ENCODE measurements at places on chromosomes 11 and 22.

- no peak for DNase-seq
These were observed 23.3 kb downstream of the PTDSS2 start for GRCh38 chr11:473415-473814.

DNA sequence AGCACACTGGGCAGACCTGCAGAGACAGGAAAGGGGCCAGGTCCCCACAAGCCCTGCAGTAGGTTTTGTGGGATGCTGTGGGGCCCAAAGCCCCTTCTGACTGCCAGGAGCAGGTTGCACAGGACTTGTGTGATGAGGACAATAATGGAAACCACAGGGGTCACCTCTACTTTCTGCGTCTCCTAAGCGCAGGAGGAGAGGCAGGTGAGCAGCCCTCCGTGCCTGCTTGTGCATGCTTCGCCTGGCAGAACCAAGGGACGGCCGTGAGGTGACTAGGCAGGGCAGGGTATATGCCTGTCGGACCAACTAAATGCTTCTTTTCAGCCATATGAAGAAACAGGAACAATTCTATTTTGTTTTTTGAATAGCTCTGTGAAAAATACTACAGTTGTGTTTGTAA lies 77.9 kb upstream of the PITPNB start:
- no peak for DNase-seq

DNA sequence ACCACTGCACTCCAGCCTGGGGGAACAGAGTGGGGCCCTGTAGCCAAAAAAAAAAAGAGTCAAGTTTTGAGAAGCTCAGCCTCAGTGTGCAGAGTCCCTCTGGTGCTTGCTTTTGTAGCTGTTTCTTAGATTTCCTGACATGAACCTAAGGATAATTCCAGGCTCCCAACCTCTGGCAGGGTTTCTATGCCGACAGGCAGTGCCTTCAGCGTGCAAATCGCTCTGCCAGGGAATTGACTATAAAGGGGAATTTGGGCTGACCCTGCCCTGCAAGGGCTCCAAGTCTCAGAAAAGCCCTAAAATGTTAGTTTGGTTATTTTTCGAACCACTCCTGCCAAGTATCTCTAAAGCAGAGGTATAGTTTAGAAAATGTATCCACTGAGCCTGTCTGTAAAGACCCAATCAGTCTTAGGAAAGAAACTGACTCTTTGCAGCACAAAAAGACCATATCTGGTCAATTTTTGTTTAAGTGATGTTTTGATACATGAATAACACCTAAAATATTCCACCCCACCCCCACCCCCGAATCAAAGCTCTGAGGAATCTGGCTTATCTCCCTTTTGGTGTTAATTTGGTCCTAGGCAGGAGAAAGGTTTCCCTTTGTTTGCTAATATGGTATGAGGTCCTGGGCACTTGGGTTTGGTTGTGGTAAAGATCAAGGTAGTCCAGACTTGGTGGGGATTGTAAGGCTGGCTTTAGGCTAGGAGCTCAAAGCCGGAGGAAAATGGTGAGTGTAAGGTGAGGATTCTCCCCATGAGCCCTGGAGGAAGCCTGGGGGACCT lies 49.7 kb downstream of the ANO1 start:
- DNase-seq = no peak

DNA sequence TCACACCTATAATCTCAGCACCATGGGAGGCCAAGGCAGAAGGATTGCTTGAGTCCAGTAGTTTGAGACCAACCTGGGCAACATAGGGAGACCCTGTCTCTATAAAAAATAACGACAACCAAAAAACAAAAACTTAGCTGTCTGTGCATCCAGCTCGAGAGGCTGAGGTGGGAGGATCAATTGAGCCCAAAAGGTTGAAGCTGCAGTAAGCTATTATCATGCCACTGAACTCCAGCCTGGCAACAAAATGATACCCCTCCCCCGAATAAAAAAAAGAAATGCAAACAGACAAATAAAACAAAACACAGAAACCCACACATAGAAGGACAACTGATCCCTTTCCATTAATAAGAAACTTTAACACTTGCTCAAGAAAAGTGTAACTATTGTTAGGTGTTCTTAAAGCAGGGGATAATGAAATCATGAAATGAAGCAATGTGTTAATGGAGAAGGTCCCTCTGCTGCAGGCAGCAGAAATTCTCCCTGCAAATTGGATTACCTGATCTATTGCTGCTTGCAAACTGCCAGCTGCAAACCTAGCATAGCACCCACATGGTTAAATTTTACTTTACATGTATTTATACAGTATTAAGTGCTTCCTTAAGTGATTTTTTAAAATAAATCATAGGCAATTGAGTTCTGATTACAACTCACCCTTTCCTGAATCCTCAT lies 226.3 kb downstream of the SBF2 start:
- DNase-seq = no peak

GRCh38 chr11:92929653-92930052 lies 39.8 kb upstream of the MTNR1B start:
- no peak for DNase-seq

GRCh38 chr22:45754822-45755221 lies 83.2 kb downstream of the ATXN10 start:
- DNase-seq = no peak

- no peak for DNase-seq
These were observed 194.1 kb downstream of the IGLL1 start for GRCh38 chr22:23385678-23386631.

DNA sequence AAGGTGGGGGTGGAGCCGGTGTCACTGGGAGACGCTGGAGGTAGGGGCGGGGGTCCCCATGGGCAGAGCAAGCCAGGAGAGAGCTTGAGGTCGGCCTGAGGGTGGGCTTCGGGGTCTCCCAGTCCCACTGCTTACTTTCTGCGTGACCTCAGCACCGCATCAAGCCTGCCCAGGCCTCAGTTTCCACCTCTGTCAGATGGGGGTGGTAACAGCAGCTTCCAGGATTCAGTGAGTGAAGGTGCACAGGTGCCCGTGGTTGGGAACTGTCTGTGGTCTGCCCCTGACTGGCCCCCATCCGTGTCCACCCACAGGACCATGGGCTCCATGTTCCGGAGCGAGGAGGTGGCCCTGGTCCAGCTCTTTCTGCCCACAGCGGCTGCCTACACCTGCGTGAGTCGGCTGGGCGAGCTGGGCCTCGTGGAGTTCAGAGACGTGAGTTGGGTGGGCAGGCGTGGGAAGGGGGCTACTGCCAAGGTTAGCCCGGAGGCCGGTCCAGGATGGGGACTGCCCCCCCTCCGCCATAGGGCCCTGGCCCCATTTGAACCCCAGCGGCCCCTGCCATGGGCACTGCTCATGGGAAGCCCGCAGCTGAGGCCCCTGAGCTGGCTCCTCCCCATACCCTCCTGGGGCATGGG lies 2.2 kb downstream of the TCIRG1 start:
- no peak for DNase-seq

GRCh38 chr11:15720460-15720859 lies 605.7 kb downstream of the INSC start:
- DNase-seq = no peak

DNA sequence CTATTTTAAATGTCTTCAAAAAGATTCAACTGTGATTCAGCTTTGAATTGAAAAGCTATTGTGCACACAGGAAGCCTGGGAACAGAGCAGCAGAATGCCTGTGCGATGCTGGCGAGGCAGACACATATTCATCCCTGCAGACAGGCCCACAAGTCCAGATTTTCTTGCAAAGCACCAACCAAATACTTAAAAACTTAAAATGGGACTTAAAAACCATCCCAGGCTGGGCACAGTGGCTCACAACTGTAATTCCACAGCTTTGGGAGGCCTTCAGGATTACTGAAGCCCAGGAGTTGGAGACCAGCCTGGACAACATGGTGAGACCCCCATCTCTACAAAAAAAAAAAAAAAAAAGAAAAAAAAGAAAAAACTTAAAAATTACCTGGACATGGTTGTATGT lies 122.6 kb upstream of the SERPIND1 start:
- DNase-seq = no peak

GRCh38 chr11:22079133-22079872 lies 113.6 kb upstream of the ANO5 start:
- DNase-seq = no peak

DNA sequence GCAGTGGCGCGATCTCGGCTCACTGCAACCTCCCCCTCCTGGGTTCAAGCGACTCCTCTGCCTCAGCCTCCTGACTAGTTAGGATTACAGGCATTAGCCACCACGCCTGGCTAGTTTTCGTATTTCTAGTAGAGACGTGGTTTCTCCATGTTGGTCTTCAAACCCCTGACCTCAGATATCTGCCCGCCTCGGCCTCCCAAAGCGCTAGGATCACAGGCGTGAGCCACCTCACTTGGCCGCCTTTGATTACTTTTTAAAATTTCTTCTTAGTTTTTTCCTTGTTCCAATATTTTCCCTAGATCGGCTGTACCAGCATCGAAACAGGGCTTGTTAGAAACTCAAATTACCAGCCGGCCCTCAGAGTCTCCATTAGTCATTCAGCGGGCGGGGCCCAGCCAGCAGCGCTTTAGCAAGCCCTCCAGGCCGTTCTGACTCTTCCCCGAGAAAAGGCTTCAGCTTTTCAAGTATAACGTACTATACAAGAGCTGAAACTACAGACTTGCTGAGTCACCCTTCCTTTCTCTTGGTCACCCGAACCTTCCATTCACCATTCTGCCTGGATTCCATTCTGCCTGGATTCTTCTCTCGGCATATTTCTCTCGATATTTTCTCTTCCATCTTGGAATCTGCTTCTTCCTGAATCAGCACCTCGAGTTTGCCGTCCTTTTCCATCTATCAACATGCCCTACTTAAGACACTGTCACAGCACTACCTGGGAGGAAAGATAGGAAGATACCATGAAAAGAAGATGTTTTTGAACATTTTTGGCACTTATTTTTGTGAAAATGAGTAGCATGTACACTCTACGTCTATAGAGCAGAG lies 6.7 kb upstream of the CAPRIN1 start:
- DNase-seq = peak; percentile 23

DNA sequence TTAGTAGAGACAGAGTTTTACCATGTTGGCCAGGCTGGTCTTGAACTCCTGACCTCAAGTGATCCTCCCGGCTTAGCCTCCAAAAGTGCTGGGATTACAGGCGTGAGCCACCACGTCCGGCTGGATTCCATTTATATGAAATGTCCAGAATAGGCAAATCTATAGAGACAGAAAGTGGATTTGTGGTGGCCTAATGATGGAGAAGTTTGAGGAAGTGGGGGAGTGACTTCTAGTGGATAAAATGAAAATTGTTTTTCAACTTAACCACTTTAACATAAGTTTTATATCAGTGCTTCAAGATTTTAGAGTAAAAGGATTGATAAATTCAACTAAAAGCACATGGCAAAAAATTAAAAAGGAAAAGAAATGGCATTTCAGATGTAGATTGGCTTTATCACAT lies 66.2 kb downstream of the HIPK3 start:
- no peak for DNase-seq

GRCh38 chr11:30705913-30706675 lies 119.9 kb upstream of the MPPED2 start:
- no peak for DNase-seq

DNA sequence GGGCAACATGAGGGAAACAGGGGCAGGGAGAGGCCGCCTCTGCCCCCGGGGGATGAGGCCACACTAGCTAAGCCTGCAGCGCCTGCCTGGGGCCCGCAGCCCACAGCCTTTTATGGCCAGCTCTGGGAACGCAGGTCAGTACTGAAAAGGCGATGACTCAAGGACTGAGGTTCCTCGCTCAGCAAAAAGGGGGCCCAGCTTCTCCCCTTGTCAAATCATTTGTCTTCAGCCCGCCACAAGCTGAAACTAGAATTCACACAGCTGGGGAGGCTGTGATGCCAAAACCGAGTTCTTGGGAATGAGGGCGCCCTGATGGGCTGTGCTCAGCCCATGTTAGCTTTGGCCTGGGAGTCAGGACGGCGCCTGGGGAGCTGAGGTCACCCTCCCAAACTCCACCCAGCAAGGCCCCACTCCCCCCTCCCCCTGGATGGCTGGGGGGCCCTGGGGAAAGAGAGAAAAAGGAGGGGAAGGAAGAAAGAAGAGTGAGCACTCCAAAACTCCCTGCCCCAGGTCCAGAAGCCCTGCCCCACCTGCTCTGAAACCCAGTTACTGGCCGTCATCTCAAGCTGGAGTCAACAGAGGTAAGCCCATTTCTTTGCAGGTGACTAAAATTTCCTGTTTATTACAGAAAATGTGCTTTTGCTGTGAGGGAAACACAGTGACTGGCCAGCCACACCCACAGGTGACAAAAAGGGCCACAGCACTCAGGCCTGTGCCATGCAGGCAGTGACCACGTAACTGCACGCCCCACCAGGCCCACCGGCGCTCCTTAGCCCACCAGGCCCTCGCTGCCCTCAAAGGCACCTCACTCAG lies 13.7 kb downstream of the EHD1 start:
- no peak for DNase-seq

GRCh38 chr11:67289226-67289650 lies at the start of gene ANKRD13D:
Gene ANKRD13D (plus strand): TSS chr11:67289303. CDS start chr11:67289461, 158 bp downstream.
- no peak for DNase-seq

DNA sequence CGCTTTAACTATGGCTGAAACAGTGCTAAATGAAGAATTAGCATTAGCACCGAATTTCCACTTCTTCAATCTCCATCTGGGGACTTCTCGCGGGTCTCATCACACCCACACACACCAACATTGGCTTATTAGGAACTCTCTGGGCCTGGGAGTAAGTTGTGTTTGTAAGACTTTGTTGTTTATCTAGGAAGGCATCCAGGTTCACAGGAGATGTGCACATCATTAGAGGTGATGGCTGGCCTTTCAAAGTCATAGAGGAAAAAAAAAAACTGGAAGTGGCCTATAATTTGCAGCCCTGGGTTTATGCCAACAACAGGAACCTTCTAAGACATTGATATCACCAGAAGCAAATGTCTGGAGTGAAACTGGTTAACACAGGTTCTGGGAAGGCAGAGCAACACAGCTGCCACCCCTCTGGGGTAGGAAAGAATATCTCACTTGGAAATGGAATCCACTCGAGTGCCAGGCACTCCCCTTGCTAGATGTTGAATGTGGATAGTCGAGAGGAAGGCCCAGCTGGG lies 84.5 kb downstream of the TRAF6 start:
- no peak for DNase-seq

- DNase-seq = no peak
These were observed 10.2 kb upstream of the LDHA start for GRCh38 chr11:18384157-18384641.

- no peak for DNase-seq
These were observed 66.3 kb downstream of the PAK1 start for GRCh38 chr11:77407613-77408012.

- DNase-seq = no peak
These were observed 157.7 kb upstream of the TMEM45B start for GRCh38 chr11:129657866-129658525.

GRCh38 chr11:64436000-64436399 lies 77.0 kb downstream of the RPS6KA4 start:
- DNase-seq = no peak

- DNase-seq = no peak
These were observed 8.3 kb downstream of the APOBEC3D start for GRCh38 chr22:39029227-39029626.

GRCh38 chr11:73252577-73253191 lies 19.5 kb upstream of the P2RY6 start:
- DNase-seq = no peak

DNA sequence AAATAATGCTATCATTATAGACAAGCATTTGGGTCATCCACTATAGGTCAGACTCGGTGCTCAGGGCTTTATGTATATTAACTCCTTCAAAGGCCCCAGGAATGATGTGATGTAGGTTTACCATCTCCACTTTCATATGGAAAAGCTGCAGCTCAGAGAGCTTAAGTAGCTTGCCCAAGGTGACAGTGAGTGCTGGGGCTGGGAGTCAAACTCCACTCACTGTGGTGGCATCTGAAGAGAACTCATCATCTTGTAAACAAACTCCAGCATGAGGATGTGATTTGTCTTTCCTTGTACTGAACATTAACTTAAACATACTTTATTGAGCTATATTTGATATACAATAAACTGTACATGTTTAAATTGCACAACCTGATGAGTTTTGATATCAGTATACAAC lies 25.4 kb downstream of the TENM4 start:
- no peak for DNase-seq

- no peak for DNase-seq
These were observed 13.8 kb upstream of the LINC01488 start for GRCh38 chr11:69467646-69468045.

Measured in iPS DF 19.7 (cell line).